ENCODE measurements at places on chromosomes 4 and X.

GRCh38 chrX:23292988-23293651 lies 41.5 kb upstream of the PTCHD1 start:
- DNase-seq = no peak

DNA sequence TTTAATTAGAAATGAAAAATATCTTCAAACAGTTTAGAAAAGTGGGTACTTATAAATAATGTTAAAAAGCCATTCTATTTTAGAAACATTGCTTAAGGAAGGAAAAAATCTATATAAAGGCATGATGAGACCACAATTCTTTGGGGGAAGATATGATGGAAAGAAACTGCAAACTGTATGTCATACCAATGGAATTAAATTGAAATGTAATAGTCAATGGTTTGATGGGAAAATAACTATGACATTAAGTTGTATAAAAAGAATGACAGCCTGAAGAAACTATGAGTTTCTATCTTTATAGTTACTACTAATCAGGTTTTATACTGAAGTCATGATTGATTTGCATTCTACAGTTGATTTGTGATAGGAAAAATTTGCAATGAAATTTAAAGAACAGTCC lies 40.3 kb upstream of the CAMK2D start:
- no peak for DNase-seq

DNA sequence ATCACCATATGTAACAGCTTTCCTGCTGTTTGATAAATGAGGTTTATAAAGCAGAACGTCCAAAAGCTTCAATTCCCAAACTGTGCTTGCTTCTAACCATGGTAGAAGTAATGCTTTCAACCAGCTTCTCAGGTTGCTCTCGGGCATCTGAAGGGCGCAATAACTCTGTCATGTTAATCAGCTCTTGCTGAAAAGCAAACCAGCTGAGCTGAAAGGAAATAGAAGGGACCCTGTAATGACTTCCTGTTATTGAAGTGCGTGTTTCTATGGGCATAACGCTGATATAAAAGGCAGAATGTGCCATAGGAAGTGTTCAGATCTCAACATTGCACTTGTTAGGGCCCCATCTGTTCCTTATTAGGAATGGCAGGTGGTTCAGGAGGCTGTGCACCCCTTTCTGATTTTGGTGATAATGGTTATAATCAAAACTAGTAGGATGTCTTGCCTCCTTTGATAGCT lies 21.2 kb downstream of the HERC3 start:
- DNase-seq = no peak

DNA sequence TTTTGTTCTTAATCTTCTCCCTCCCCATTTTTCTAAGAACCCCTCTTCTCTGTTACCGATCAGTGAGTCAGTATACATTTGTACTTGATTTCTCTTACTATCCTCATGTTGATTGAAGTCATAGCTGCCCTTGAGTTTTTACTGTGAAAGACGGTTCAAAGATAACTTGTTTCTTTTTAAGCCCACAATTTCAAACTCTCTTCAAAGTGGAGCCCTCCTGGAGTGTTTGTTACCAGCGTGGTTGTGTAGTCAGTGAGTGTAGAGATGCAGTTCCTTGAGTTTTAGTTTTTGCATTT lies 7.9 kb downstream of the PPP1R3F start:
- no peak for DNase-seq

DNA sequence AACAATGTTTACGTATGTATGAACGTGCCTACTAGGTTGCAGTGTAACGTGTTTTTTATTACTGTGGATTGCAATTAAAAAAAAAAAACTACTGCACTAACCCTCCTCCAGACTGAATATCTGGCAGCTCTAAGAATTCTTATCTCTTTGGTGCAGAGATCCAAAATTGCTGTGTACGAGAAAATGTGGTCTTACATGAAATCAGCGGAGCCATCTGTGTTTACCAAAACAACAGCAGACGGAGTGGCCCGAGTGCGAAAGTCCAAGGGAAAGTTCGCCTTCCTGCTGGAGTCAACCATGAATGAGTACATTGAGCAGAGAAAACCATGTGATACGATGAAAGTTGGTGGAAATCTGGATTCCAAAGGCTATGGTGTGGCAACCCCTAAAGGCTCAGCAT lies 268.1 kb downstream of the THOC2 start:
- no peak for DNase-seq

GRCh38 chr4:56907489-56908205 lies at the start of gene REST:
TSS of gene REST (plus strand) at chr4:56907900. CDS start at chr4:56910639, 2,739 bp downstream.
- DNase-seq = peak; percentile 54

- no peak for DNase-seq
Measured at GRCh38 chrX:22057667-22058066, 25.5 kb downstream of the PHEX start.

- no peak for DNase-seq
Measured at GRCh38 chrX:11151799-11152559, 40.8 kb downstream of the HCCS start.

- DNase-seq = no peak
Measured at GRCh38 chr4:164023214-164023613, 528.7 kb downstream of the TMA16 start.

DNA sequence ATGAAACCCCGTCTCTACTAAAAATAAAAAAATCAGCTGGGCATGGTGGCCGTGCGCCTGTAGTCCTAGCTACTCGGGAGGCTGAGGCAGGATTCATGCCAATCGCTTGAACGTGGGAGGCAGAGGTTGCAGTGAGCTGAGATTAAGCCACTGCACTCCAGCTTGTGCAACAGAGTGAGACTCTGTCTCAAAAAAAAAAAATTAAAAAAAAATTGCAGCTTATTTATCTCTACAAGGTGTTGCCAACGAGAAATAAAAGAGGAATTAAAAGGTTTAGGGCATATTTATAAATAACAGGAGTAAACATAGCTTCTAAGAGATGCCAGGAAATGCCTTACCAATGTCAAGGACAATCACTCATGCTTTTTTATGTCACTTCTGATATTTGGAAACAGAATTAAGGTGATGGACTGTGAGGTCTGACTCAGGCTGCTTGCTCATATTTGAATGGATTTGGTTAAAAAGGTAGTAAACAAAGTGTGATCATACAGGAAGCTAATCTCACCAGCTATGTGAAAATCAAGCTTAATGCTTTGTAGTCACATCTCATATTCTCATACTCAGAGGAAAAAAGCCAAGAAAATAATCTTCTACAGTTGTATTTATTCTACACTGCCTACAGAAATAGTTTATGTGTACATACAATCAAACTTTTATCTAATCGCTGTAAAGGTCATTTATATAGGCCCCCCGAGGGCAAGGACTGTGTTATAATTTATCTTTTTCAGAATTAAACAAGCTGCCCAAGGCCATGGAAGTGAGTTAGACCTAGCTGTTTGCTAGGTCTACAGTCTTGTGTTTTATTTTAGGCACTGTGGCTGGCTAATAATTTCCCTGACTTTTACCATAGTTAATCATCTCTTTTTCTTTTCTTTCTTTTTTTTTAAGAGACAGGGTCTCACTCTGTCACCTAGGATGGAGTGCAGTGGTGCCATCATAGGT lies 61.1 kb upstream of the RBMX start:
- DNase-seq = no peak

- no peak for DNase-seq
Measured at GRCh38 chr4:4578981-4579380, 37.1 kb upstream of the STX18 start.

- no peak for DNase-seq
Measured at GRCh38 chrX:137363559-137363958, 202.4 kb upstream of the ZIC3 start.

DNA sequence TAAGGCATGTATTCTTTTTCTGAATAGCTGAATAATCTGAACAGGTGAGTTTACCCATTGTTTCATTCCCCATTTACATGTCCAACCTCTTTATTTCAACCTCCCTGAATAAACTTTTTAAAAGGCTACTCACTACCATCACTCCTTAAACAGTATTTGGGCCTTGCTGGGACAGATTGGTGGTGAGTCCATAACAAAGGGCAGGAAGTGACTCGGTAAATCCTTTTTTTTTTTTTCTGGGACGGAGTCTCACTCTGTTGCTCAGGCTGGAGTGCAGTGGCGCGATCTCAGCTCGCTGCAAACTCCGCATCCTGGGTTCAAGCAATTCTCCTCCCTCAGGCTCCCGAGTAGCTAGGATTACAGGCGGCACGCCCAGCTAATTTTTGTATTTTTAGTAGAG lies 23.4 kb upstream of the SEC24B start:
- DNase-seq = no peak

- no peak for DNase-seq
Measured at GRCh38 chr4:123352240-123352945, 44.2 kb upstream of the SPRY1 start.

DNA sequence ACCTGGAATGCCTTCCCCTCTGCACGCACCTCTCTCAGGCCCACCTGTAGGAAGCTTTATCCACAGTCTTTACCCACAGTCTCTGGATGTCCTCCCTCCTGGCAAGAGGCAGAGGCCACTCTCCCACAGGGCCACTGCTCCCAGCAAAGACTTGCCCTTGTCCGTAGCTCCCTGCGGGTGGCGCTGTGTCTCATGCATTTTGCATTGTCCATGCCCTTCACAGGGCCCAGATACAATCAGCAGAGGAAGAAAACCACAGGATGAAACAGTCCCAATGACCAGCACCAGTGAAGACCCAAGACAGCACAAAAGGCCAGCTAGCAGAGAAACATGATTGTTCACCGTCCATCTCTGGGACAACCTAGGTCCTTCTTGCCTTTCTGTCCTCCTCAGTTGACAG lies 2.1 kb upstream of the NSG1 start:
- peak; percentile 50 for DNase-seq

DNA sequence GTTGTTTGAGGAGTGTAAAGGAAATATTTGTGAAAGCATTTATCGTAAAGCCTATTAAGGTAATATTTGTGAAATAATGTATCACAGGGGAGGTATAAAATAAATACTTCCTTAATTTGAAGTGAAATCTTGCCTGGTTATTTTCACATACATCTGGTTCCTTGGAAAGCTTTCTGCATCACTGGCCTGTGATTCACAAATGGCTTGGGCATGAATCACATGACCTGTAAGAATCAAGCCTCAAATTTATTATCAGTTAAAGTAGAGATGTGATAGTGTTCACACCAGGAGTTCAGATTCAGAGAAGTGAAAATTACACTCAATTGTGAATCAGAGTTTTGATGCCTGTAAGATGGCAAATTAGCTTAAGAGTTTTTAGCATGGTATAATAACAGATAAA lies 1911.4 kb downstream of the STIM2 start:
- DNase-seq = no peak
